Nucleus accumbens (tissue), 56 donors: ENCODE measurements at places on chromosomes 12 and 14.

DNA sequence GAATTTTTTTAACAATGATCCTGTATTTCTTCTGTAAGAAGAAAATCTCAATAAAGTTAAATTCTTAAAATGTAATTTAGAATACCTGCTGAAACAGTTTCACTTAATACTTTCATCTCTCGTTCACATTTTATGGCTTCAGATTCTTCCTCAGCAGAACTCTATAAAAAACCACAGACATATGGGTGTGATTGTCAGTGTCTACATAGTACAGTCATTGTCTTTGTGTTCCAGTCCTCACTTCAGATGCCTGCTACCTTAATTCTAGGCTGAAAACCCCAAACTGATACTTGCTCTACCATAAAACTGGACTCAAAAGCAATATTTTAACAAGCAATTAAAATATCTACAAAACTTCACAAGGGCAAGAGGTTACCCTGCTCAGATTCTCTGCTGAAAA is 71.8 kb downstream of the DNAI7 start:
- DNase-seq, result no peak

DNA sequence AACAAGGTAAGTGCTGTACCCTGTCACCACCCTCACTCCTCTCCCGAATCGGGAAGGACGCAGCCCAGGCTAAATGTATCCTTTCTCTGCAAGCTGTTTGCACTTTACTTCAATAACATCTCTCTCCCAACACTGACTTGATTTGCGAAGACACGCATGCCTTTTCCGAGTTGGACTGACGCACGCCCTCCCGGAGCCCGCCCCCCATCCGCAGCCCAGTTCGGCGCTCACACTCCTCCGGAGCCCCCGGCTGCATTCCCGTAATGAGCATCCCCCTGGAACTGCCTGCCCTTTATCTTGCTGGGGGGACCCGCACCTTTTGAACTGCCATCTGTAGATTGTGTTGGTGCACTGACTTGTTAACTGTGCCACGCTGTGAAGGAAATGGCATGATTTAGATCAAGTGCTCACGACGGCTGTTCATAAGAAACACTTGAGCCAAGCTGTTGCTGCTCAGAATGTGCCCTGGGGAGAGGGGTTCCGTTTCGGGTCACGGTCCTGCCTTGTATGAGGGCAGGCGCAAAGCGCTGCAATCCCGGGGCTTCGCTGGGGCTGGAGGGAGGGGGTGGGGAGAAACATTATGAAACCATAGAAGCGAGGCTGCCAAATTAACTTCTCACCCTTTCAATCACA is 176.6 kb upstream of the CDKN3 start:
- DNase-seq, result no peak

- no peak for DNase-seq
Measured at GRCh38 chr14:35155962-35156361, 33.6 kb downstream of the PRORP start.

- DNase-seq, result no peak
Measured at GRCh38 chr12:70838127-70838526, 82.4 kb downstream of the PTPRR start.

DNA sequence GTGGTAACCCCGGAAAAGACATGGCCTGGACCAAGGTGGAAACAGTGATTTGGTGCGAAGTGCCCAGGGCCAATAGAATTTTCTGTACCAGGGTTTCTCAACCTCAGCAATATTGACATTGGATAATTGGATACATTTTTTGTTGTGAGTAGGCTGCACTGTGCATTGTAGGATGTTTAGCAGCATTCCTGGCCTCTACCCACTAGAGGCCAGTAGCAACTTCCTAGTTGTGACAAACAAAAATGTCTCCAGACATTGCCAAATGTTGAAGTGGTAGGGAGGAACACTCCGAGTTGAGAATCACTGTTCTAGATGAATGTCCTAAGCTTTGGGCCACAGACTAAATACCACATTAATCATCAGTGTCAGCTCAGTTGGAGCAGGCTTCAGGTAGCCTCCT is 6.2 kb upstream of the CGRRF1 start:
- DNase-seq, result no peak

GRCh38 chr12:52054833-52055730 is 3.8 kb downstream of the NR4A1 start:
- DNase-seq, result no peak

DNA sequence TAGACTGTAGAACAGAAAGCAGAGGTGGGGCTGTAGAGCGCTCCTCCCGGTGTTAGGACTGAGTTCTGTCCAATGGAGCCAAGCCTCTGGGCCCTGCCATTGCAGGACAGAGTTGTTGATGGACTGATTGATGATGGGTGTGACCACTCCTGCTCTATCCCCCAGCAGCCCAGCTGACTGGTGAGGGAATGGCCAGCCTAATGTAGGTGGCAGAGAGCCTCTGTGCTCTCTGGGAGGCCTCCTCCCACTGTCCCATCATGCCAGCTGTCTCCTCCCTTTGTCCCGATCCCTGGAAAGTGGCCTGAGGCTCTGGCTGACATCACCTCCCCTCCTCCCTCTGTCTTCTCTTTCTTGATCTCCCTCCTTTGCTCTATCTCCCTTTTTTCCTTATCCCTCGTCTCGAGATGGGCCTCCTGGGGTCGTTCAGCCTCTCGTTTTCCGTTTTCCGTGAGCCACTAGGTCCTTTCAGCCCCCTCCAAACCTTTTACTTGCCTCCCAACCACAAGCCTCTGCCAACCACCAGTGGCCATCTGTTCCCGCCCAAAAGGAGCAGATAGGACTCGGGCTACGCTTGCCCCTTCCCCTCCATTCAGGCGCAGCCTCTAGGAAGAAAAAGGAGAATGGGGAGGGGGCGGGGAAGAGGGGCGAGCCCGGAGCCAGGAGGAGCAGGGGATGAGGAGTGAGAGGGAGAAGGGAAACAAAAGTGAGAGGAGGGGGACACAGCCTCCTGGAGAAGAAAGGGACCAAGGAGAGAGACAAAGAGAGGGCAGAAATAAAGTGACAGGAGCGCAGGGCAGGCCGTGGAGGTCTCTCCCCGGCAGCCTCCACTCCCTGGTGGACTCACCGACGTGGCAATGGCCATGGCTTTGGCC is 572 bp downstream of the EFS start:
- peak; percentile 69 for DNase-seq

DNA sequence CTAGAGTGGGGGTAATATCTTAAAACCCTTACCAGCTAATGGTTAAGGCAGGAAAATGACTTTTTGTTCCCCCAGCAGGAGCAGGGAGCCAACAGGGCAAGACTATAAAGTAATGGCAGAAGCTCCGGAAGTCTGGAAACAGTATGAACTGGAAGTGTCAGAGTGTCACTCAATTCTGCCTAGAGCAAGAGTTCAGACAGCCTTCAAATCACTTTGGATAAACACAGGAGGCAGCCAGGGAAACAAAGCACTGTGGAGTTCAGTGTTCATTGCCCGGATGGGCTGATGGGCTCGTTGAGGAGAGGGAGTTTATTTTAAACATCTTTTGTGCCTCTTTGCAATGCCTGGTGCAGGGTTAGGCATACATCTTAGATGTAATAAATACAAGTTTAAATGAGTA is 16.5 kb upstream of the DYRK2 start:
- DNase-seq, result no peak

GRCh38 chr12:117702741-117703140 is 266.0 kb downstream of the KSR2 start:
- DNase-seq, result no peak

GRCh38 chr14:98638366-98638765 is 633.6 kb downstream of the BCL11B start:
- DNase-seq, result no peak

DNA sequence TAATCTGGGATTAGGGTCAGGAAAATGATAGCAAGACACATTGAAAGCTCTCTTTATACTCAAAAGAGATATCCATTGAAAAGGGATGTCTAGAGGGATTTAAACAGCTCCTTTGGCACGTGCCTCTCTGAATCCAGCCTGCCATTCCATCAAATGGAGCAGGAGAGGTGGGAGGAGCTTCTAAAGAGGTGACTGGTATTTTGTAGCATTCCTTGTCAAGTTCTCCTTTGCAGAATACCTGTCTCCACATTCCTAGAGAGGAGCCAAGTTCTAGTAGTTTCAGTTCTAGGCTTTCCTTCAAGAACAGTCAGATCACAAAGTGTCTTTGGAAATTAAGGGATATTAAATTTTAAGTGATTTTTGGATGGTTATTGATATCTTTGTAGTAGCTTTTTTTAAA is 25.4 kb upstream of the PLEKHD1 start:
- no peak for DNase-seq

DNA sequence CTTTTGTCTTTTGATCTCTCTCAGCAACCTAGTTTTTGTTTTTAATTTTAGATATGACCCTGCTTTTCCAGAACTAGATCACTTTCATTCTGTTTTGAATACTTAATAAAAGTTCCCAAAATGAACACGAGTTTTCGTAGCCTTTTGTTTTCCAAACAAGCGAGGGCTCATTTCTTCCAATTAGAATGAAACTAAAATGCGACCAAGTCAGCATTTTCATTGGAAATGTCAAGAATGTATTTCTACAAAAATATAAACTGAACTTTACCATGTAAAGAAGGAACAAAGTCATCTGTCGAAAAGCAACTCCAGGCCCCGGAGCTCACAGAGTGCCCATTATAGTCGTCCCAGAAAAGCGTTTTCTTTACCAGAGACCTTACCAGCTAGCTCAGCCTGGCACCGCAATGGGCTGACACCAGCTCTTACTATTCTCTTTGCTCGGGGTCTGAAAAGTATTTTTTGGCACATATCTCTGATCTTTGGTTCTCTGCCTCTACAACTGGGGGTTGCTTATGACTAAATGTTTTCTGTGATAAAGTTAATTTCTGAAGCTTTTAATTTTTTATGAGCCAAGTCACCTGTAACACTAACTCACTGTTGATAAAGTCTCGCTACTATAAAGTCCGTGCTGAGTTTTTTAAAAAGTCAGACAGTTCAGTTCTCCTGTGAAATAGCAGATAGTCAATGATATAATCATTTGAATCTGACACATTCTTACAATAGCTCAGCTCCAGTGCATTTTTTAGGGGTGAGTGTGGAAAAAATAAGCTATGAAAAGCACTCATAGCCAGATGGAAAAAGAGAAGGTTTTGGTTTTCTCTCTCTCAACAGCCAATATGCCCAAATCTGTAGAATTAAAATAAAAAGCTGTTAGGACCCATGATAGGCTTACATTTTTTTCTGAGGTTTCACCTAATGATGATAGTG is 43.4 kb downstream of the SAMD4A start:
- no peak for DNase-seq

DNA sequence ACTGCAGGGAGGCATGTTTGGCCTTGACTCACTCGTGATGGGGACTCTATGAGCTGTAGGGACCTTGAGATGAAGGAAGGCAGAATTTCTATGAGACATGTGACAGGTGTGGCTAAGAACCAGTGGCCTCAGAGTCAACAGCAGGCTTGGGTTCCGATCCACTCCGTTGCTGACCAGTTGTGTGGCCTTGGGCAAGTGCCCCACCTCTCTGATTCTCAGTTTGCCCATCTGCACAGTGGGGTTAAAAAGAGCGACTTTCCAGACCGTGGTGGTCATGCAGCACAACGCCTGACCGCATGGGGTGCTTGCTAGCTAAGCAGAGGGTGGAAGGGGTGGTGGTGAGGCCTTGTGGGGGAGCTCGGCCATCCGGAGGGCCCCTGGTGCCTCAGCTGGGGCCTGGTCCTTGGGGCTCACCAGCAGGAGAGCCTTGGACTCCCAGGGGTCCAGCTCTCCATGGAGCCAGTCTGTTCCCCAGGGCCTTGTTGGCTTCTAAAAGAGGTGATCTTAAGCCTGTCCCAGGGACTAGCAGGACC is 18.5 kb downstream of the PAPLN start:
- DNase-seq, result no peak

DNA sequence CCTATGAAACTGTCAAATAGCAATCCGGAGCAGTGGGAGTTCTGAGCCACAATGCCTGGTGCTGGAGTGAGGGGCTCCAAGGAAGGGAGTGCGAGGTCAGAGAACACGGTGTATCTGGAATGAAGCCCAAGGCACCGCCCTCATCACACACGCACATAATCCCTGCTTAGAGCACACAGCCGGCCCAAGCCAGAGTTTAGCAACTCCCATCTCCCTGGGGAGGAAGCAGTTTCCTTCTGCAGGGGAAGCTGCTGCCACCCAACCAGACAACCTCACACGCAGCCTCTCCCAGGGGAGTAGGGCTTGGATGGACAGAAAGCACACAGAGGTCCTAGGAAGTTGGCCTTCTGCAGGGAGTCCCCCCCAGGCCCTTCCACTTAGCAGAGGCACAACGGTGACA is 31.3 kb downstream of the ACTN1 start:
- DNase-seq, result no peak

GRCh38 chr12:117033382-117034221 is 65.6 kb downstream of the TESC start:
- DNase-seq, result no peak

- no peak for DNase-seq
Measured at GRCh38 chr12:94151582-94151981, 3.2 kb downstream of the PLXNC1 start.
